ENCODE measurements at places on chromosomes 12 and 14.

DNA sequence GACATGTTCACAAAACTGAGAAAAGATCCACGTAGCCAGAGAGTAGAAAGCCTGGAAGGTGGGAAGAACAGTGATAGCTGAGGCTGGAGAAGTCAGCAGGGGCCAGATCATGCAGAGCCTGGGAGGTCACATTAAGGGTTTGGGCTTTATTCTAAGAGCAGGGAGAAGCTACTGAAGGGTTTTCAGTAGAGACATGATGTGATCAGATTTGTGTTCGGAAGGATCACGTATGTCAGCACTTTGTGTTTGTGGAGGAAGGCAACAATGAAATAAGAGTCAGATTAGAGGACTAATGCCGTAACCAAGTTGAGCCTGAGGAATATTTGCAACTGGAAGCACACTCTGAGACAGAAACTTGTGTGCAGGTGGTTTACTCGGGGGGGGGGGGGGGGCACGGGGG, 4.2 kb upstream of the PCK2 start:
- DNase-seq: no peak

GRCh38 chr14:22819151-22819988, 4.1 kb upstream of the SLC7A7 start:
- no peak for DNase-seq

- no peak for DNase-seq
Observed at GRCh38 chr14:69696633-69697557, 70.0 kb upstream of the SRSF5 start.

- no peak for DNase-seq
Observed at GRCh38 chr12:10540776-10541205, 35.1 kb downstream of the EIF2S3B start.

DNA sequence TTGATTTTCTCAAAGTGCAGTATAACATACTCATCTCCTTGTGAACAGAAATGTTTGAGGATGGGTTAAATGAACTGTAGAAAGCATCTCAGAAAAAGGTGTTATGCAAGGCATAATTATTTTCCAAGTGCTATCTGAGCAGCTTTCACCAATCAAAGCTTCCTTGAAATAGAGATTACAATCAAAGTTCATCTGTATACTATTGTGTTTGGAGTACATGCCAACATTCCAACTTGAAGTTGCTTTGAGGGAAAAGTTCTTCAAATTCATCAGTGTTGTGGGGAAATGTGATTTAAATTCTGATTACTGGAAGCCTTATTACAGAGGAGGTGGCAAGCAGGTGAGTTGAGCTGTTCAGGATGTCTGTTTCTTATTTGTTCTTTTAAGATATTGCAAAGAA, 68.2 kb downstream of the TMTC2 start:
- no peak for DNase-seq

DNA sequence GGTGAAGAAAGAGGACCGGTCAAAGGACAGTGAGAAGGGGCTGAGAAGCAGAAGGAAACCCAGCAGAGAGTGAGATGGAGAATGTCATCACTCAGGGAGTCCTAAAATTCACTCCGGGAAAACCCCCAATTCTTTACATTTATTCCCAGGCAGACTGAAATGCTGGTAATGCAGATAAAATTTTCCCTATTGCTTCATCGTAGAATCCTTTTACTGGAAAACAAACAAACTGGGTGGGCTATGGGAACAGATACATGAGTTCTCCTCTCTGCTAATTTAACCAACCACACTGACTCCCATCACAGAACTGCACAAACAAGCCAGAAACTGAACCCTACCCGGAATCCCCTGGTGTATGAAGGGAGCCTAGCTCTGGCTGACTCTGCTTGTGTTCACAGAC, 20.9 kb downstream of the HEBP1 start:
- DNase-seq: no peak

GRCh38 chr12:49198431-49199155, 9.7 kb upstream of the TUBA1A start:
- no peak for DNase-seq

Measured in thoracic aorta (tissue), 2 donors.